ENCODE measurements at places on chromosomes 6 and 20.

- no peak for DNase-seq
Observed at GRCh38 chr6:166767230-166767629, 140.2 kb upstream of the RPS6KA2 start.

DNA sequence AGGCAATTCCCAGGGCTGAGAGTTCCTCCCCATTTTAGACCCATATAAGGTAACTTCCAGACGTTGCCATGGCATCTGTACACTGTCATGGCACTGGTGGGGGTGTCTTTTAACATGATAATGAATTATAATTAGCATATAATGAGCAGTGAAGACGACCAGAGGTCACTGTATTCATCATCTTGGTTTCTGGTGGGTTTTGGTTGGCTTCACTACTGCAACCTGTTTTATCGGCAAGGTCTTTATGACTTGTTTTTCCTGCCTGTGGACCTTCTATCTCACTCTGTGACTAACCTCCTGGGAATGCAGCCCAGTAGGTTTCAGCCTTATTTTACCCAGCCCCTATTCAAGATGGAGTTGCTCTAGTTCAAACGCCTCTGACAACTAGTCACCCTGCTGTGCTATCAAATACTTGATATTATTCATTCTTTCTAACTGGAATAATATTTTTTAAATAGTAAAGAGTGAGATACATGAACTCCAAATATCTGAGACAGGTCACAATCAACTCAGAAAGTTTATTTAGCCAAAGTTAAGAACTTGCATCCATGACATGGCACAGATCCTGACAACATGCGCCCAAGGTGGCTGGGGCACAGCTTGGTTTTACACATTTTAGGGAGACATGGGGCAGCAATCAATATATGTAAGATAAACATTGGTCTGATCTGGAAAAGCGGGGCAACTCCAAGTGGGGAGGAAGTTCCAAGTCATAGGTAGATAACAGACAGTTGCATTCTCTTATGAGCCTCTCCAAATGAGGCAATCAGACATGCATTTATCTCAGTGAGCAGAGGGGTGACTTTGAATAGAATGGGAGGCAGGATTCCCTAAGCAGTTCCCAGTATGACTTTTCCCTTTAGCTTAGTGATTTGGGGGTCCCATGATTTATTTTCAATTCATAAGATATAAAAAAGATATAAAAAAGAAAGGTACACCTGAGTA lies 1.2 kb upstream of the UFL1 start:
- DNase-seq: no peak

DNA sequence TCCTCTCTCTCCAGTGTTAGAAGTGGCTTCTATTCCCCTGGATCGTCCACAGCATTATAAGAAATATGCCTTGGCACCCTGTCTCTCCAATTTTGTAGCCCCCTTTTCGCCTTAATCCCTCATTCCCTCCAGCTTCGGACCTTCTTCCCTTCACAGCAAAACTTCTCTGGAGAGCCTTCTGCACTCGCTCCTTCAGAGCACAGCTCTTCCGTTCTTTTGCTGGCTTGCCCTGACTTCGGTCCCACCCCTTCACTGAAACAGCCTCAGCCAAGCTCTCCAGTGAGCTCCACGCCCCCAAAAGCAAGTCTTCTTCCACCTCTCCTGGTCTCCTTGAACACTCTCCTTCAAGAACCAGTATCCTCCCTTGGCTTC lies 134.7 kb upstream of the RNF24 start:
- DNase-seq: no peak

GRCh38 chr6:108841377-108841855 lies 6.8 kb upstream of the ARMC2 start:
- no peak for DNase-seq

DNA sequence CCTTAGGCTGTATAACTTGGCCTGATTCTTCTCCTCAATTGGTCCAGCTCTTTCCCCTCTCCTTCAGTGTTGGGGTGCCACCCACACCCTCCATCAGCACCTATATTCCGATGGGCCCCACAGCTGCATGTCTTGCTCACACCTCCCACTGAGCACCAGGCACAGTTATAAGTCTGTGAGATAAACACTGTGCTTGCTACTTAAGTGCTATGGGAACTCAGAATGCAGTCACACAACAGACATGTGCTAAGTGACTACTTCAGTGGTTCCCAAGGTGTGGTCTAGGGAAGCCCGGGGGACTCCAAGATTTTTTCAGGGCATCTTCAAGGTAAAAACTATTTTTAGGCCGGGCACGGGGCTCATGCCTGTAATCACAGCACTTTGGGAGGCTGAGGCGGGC lies 7.3 kb downstream of the ZC3H12D start:
- DNase-seq: no peak

GRCh38 chr6:30491991-30492952 lies 3.0 kb downstream of the HLA-E start:
- DNase-seq: peak; percentile 20

DNA sequence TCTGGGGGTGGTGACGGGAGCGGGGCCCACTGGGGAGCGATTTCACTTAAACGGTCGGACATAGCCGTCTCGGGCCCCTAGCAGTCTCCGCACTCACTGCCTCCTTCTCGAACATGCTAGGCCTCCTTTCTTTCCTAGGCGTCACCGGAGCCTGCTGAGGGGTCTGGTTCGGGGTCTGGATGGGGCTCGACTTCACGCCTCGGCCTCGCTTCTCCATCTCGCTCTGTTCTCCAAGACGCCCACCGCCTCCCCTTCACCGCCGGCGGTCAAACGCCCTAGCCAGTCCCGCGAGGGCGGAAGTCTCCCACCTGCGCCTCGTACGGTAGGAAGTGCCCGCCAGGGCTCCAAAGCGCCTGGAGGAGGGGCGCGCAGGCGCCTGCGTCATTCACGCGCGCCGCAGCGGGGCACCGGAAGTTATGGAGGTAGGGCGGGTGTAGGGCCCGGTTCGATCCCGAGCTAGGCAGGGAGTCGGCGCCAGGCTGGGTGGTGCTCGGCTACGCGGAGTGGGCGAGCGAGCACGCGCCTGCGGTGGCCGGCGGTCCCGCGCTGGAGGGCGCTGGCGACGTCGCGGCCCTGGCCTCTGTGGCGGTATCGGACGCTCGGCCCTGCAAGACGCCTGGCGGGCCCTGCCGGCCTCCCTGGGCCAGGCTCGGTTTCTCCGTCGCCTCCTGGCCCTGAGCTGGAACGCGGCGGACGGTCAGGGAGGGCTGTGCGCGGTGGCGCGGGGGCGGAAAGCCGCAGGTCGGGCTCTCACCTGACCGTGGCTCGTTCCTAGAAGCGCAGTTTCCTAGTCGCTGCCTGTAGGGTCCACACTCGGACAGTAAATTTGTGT lies at the start of the genes DYNLT2 and ERMARD:
Gene DYNLT2 (minus strand): TSS at position 331 of the 832 bp plus-strand sequence. CDS start 114 bp downstream, at position 217.
Gene ERMARD (plus strand): TSS at position 381 of the 832 bp plus-strand sequence. CDS start 36 bp downstream, at position 417.
- peak; percentile 92 for DNase-seq
